HEK293T (cell line): ENCODE measurements at places on chromosomes 13 and 19.

- no peak for DNase-seq
Measured at GRCh38 chr19:35755550-35756376, 1.1 kb downstream of the HSPB6 start.

- DNase-seq, result no peak
Measured at GRCh38 chr13:96172066-96172465, 82.2 kb downstream of the HS6ST3 start.

GRCh38 chr19:11293433-11294389 is 2.2 kb upstream of the TSPAN16 start:
- DNase-seq, result peak; percentile 94

GRCh38 chr13:85243831-85244230 is 555.4 kb downstream of the SLITRK6 start:
- no peak for DNase-seq

GRCh38 chr19:8377598-8377997 is 12.6 kb upstream of the RAB11B start:
- DNase-seq, result no peak

- DNase-seq, result no peak
Measured at GRCh38 chr13:112614835-112615234, 26.9 kb upstream of the TUBGCP3 start.

GRCh38 chr13:113049521-113049941 is 56.1 kb upstream of the F7 start:
- no peak for DNase-seq
